CD8-positive, alpha-beta memory T cell (primary cell): ENCODE measurements at places on chromosomes 5 and 9. TPM values are rescaled to one million over a fixed set of nuclear protein-coding genes. Genes with fewer than 3 reads are reported as not detected.

- no peak for DNase-seq
Measured at GRCh38 chr5:24816206-24816605, 171.4 kb upstream of the CDH10 start.

GRCh38 chr5:179240561-179240960 lies 104.7 kb downstream of the ADAMTS2 start:
- DNase-seq: no peak

- DNase-seq: no peak
Measured at GRCh38 chr5:91486638-91487037, 103.5 kb upstream of the ARRDC3 start.

DNA sequence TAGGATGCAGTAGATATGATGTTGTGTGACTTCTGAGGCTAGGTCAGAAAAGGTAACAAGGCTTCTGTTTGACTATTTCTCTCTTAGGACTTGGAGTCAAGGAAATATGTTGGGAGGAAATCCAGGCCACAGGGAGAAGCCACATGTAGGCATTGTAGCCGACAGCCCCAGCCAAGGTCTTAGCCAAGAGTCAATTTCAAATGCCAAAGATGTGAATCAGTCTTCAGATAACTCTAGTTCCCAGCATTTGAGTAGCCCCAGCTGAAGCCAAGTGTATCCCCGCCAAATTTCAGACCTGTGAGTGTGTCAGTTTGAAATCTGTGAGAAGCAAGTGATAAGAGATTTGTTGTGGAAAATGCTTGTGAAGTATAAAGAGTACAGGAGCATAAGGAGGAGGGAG lies 38.1 kb upstream of the ISL1 start:
- no peak for DNase-seq

- no peak for DNase-seq
Measured at GRCh38 chr5:40485021-40485998, 194.4 kb upstream of the PTGER4 start.

- DNase-seq: no peak
Measured at GRCh38 chr5:135079099-135079681, 45.2 kb upstream of the PITX1 start.

PCDHGA12 gene
- total RNA-seq: 0.09 TPM
